ENCODE measurements at places on chromosomes 16 and 17.

- DNase-seq = no peak
Observed at GRCh38 chr16:62033065-62033464, 3.2 kb downstream of the CDH8 start.

GRCh38 chr16:3358871-3359270 is 3.2 kb downstream of the OR2C1 start:
- DNase-seq = no peak

GRCh38 chr16:65222049-65222448 is 100.2 kb upstream of the CDH11 start:
- no peak for DNase-seq

GRCh38 chr16:67430977-67431774 is at the start of gene HSD11B2:
Gene HSD11B2, plus strand, starts transcription at chr16:67431121. Its CDS starts 128 bp downstream, at chr16:67431249.
- no peak for DNase-seq

GRCh38 chr16:67926181-67926750 is 5.4 kb downstream of the CTRL start:
- DNase-seq = no peak

DNA sequence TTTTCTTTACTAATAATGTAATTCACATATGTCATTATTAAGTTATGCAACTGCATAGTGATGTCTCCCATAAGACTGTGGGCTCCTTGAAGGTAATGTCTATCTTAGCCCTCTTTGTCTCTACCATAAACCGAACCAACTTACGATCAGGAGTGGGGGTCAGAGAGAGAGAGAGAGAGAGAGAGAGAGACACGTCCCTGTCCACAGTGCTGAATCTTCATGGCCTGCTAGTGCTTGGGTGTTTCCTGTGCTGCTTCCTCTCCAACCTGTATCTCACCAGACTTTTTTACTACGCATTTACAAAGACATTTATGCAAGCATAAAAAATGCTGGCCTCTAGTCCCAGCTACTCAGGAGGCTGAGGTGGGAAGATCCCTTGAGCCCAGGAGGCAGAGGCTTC is 52.2 kb upstream of the HAPSTR1 start:
- DNase-seq = no peak

GRCh38 chr16:13012601-13013000 is 111.2 kb downstream of the SHISA9 start:
- no peak for DNase-seq

DNA sequence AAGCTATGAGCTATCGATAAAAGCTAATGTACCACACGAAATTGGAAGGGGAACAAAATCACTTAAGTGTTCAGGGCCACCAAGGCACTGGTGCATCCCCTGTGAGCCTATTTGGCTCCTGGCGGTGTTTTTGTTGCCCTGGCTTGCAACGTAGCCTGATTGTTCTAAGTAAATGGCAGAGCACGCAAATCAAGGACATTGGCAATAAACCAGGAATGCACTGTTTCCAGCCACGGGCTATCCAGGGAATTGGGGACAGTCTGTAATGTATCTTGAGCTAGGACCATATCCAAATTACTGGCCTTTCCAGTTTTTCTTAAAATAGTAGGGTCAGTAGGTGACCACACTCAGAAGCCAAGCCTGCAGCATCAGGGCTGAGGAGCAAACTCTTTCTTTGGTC is 734.0 kb downstream of the MAF start:
- DNase-seq = no peak

DNA sequence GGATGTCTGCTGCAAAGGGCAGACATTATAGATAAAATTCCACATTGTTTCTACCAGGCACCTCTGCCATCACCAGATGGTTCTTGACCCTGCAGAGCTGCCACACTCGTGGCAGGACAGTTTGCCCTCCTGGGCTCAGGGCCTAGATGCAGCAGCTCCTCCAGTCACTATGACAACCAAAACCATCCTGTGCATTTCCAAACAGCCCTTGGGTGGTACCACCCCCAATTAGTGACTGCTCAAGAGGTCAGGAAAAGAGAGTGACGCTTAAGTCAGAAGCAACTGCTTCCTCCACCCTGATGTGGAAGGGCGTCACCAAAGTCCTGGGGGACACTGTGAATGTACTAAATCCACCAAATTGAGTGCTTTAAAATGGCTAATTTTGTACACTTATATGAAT is 109.2 kb downstream of the C16orf95 start:
- DNase-seq = no peak

Measured in cerebellar nuclear complex (tissue), 1 donor.